Hepatocyte (in vitro differentiated cells): ENCODE measurements at places on chromosomes 2 and 18. TPM values are rescaled to one million over a fixed set of nuclear protein-coding genes. Genes with fewer than 3 reads are reported as not detected.

The ANKAR gene
- total RNA-seq, result 3.1 and 4.0 TPM in 2 replicates

GRCh38 chr2:101545950-101546349 lies 71.0 kb upstream of the RFX8 start:
- no peak for DNase-seq

The DSG2 gene
- 98.1 and 105 TPM in 2 replicates for total RNA-seq

- DNase-seq, result no peak
These were observed 212.6 kb upstream of the SP5 start for GRCh38 chr2:170502361-170503130.

- DNase-seq, result no peak
These were observed 14.9 kb upstream of the IL1RL2 start for GRCh38 chr2:102171946-102172345.

GRCh38 chr18:24741965-24742724 lies 281.7 kb downstream of the HRH4 start:
- DNase-seq, result no peak

The TUBB8B gene
- total RNA-seq, result 0.16 TPM in 1 of 2 replicates, not detected in the other

GRCh38 chr2:62724886-62725711 lies 19.6 kb downstream of the EHBP1 start:
- DNase-seq, result no peak

The POTEJ gene
- total RNA-seq, result 0.17 and 0.76 TPM in 2 replicates

DNA sequence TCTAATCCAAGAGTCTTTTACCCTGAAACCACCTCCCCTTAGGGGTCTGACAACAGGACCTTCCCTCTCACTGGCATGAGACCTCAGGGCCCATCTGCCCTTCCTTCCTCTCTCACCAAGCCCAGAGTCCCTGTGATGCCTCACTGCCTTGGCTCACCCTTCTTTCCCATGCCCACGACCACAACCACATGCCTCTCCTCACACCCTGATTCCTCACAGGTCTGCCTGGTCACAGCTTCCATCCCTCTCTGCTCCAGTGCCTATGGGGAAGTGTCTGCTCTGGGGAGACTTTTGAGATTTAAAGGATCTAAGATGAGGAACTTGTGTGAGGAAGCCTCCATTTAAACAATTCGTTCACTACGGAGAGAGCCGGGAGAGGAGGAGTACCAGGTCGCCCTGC lies 98.9 kb upstream of the SH3BP4 start:
- no peak for DNase-seq

The ATP6V1C2 gene
- 0.32 and 0.57 TPM in 2 replicates for total RNA-seq

- no peak for DNase-seq
These were observed 126.5 kb downstream of the GALR1 start for GRCh38 chr18:77376043-77376732.

DNA sequence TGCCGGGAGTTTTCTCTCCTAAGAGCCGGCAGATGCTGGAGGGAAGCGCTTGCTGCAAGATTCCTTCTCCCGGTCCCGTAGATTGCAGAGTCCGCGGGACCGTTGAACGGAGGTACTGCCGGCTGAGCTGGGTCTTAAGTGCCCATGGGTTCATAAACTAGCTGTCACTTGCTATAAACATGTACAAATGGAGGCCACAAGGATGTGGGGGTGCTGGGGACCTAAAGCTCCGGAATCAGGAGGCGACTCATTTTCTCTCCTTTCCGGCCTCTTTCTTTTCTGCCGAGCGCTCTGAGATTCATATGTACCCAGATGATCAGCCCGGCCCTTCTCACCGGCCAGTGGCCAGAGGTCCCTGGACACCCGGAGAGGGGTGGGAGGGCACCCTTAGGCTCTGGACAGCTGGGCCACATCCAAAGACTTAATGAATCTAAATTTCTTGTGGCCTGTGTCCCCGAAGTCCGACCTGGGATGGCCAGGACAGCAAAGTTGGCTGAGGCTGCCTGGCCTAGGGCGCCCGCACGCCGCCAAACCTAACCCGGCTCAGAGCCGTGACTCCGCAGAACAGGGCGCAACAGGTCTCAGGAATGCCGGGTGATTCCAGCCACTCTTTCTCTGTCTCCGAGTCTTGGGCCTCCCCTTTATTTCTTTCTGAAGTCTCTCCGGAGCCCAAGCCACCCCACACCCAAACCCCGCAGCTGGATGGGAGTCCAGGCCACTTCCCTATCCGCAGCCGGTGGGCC lies 2.4 kb upstream of the PAX3 start:
- no peak for DNase-seq

The C1D gene
- 52.1 and 55.6 TPM in 2 replicates for total RNA-seq

DNA sequence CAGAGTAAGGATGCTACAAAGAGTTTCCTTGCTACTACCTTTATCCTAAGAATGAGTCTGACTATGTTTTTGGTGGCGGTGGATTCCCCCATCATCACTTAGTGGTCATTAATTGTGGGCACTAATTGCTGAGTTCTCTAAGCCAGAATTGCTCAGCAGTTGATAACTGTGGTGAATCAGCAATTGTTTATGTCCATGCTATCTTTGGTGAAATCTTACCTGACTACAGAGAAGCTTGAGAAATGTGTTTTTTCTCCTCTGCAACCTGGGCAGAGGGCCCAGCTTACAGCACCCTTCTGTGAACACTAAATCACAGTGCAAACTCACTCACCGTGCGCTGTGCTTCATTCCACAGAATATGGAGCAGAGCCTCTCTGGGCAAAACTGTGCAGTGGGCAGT lies 683.6 kb downstream of the CNTNAP5 start:
- no peak for DNase-seq

- no peak for DNase-seq
These were observed 98.3 kb downstream of the KLHL14 start for GRCh38 chr18:32674491-32674890.

- no peak for DNase-seq
These were observed 83.7 kb upstream of the RBM44 start for GRCh38 chr2:237714690-237715458.

GRCh38 chr18:63949068-63949737 lies at the start of gene HMSD:
Gene HMSD, plus strand, starts transcription at chr18:63949301. Its CDS starts 4,155 bp downstream, at chr18:63953456.
- peak; percentile 72 for DNase-seq

The LRP1B gene
- 1.8 and 2.0 TPM in 2 replicates for total RNA-seq

DNA sequence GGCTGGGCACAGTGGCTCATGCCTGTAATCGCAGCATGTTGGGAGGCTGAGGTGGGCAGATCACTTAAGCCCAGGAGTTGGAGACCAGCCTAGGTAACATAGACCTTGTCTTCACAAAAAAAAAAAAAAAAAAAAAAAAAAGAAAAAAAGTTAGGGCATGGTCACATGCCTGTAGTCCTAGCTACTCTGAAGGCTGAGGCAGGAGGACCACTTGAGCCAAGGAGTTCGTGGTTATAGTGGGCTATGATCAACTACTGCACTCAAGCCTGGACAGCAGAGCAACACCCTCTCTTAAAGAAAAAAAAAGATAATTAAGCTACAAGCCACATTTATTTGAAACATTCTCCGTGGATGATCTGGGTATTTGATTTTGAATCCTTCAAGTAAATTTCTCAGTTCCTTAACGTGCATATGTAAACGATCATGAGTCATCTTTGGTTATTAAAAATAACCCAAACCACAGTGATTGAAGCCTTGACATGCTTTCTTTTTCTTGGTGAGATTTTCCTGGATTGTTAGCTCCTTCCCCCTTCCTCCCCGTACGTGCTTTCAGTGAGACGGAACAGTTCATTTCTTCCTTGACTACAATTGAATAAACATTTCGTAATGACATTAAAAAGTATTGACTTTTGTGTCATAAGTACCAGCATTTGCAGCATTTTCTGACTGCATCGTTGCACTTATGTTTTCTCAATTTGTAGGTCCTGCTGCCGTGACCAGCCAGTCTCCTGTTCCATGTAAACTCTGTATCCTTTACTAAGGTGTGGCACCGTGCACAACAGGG lies 20.3 kb downstream of the RMC1 start:
- no peak for DNase-seq

DNA sequence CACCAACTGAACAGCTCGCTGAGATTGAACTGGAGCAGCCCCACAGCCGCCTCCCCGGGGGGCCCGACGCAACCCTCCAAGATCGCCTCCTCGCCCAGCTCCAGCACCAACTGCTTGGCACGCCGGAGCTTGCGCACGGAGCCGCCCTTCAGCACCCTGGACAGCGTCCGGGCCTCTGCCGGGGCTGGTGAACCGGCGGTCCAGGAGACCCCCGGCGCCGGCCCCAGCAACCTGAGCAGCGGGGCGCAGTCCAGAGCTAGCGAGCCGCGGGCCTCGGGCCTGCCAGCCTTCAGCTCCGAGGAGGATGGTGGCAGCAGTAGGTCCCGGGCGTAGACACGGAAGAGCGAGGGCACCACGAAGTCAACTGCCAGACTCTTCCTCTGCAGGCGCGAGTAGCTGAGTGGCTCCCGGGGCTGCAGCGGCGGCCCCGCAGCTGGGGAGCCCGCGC lies 1.2 kb downstream of the ALK start:
- peak; percentile 87 for DNase-seq

DNA sequence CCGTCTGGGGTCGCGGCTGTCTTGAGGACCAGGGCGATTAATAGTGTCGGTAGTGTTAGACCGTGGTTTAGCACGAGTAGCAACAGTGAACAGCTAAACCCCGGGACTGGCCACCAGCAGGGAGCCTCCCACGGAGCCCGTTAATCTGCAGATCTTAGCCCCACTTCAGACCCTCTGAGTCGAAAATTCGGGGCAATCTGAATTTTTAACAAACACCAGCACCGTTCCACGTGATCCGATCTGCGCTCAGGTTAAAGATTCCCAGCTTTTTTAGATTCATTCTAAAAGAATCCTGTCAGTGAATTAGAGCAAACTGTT lies 479 bp upstream of the ATP5F1A start:
- no peak for DNase-seq

The MAP3K19 gene
- total RNA-seq, result 1.1 TPM in 1 of 2 replicates, not detected in the other

DNA sequence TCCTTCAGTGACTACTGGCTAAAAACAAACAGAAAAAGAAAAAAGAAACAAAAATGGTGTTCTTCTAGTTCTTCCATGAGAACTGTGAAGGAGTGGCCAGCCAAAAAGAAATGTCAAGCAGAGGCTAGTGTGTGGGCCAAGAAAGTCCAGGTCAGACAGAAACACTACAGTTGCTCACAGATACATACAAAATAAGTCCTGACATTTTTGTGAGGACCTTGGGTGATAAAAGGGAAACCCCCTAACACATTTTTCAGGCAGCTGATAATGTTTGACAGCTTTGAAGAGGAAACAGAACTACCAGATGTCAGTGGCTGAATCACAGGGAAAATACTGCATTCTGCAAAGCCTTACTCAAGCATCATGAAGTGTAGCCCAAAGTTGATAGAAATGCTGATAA lies 28.1 kb downstream of the ARHGAP25 start:
- DNase-seq, result no peak

- no peak for DNase-seq
These were observed 30.1 kb downstream of the C1D start for GRCh38 chr2:68032702-68033101.

GRCh38 chr2:239625156-239625845 lies 224.5 kb upstream of the HDAC4 start:
- no peak for DNase-seq

GRCh38 chr2:96535331-96535730 lies 1.2 kb upstream of the ARID5A start:
- no peak for DNase-seq

DNA sequence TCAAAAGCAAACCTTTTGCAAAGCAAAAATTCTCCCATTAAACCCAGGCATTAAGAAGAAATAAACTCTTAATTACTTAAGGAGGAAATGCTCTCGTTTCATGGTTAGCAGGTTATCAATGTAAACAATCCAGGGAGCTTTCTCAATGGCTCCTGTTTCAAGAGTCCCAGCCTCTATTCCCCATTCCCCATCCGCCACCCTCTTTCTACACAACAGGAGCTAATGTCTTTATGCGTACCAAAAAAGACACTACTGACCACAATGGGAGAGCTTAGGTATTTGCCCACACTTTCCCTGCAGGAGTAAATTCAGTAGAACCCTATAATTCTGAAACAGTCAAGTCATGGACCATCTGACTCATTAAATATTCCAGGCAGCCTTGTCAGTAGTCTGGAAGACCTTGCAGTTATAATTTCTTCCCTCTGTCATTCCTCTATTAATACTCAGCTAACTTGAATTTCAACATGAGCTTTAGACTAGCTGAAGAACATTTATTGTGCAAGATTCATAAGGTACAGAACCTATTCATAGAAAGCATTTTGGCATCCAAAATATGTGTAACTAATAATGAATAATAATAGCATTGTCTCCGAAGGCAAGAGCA lies 48.6 kb downstream of the SLC8A1 start:
- DNase-seq, result no peak

DNA sequence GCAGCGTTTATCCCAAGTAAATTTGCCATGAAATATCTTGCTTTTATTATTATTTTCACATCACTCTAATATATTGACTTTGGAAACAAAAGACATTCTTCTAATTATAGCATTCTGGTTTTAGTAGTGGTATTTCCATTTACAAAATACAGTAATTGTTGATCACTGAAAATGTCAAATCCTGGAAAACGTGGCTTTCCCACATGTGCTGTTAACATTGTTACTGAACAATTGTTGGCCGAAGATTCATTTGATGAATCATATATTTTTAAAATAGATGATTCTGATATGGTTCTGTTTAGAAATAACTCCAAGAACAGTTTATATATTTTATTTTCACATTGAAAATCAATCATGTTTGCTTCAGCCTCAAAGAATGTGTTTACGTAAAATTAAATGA lies 32.9 kb downstream of the SP140 start:
- no peak for DNase-seq

The ABCG5 gene
- 3.8 and 5.4 TPM in 2 replicates for total RNA-seq

- DNase-seq, result no peak
These were observed 123.0 kb downstream of the MYO3B start for GRCh38 chr2:170300993-170301392.

GRCh38 chr18:13245481-13246000 lies 27.0 kb downstream of the LDLRAD4 start:
- no peak for DNase-seq

- no peak for DNase-seq
These were observed 73.8 kb upstream of the TWIST2 start for GRCh38 chr2:238774071-238774470.

The PNPT1 gene
- 23.7 and 27.9 TPM in 2 replicates for total RNA-seq

DNA sequence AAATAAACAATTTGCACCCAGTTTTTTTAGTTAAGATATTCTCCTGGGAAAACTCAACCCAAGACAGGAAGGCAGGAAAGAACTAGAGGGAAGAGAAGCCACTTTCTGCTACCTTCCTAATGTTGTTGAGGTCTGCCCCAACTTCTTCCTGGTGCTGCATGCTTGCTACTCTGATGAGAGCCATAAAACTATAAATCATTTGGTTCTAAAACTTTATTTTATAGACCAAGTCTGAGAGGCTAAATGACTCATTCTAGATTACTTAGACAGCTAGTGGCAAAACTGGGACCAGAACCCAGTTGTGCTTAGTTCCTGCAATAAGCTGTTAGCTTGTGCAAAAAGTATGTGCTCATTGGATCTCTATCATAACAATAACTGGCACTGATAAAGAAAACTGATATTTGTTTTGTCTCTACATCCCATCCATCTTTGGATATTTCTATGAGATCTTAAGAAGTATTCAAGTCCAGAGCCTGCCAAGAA lies 344.9 kb upstream of the SLC14A2 start:
- no peak for DNase-seq

DNA sequence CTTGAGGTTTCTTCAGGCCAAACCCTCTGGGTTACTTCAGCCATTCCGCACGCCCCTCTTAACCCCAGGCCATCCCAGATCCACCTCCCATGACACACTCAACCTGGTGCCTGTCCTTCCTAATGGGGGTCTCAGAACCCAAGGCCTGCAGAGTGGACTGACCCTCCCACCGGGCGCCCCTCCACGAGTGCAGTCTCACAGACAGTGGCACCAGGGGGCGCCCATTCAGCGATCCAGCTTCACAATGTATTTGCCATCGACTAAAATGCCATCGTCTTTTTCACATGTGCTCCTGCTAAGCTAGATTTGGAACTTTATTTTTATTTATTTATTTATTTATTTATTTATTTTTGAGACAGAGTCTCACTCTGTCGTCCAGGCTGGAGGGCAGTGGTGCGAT lies 38.5 kb downstream of the INPP5D start:
- no peak for DNase-seq
